ENCODE measurements at places on chromosomes 2 and 18.
A peak's percentile ranks its signal among the peaks of the same experiment; 100 is the strongest.

- DNase-seq, result no peak
These were observed 28.8 kb upstream of the EVA1A start for GRCh38 chr2:75589391-75590105.

- peak; percentile 56 for DNase-seq
These were observed 96.2 kb upstream of the ZNF532 start for GRCh38 chr18:58768293-58768974.

- no peak for DNase-seq
These were observed 234.2 kb downstream of the TPGS2 start for GRCh38 chr18:36594621-36595020.

DNA sequence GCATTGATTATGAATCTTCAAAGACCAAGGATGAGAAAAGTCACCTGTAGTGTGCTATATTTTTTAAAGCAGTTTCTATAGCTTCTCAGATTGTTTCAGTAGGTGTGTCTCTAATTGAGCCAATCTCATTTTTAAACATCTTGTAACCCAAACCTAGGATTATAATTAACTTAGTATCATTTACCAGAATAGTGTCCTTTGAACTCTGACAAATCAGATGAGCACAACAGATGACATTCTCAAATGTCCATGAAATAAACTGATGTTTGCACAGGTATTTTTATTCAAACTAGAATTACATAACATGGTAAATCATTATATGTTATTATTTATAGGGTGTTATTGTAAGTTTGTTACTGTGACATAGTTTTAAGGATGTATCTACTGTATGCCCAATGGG, 126.1 kb upstream of the MAP3K20 start:
- DNase-seq, result no peak

- no peak for DNase-seq
These were observed 931.4 kb upstream of the ACVR2A start for GRCh38 chr2:146913476-146913875.

Data from CD4-positive, alpha-beta memory T cell (primary cell).